ENCODE measurements at places on chromosomes 5 and 9. TPM values are rescaled to one million over a fixed set of nuclear protein-coding genes. Genes with fewer than 3 reads are reported as not detected.

- DNase-seq, result peak; percentile 92
- peaks cover 41% of the 10 kb centered on the region for H3K36me3 ChIP-seq
- H3K27ac ChIP-seq, result no peak overlapping the region
- H3K4me3 ChIP-seq, result no peak overlapping the region
- no peaks in the 10 kb centered on the region for H3K27me3 ChIP-seq
These were observed 5.1 kb downstream of the MGAT4B start for GRCh38 chr5:179801304-179802206.

DNA sequence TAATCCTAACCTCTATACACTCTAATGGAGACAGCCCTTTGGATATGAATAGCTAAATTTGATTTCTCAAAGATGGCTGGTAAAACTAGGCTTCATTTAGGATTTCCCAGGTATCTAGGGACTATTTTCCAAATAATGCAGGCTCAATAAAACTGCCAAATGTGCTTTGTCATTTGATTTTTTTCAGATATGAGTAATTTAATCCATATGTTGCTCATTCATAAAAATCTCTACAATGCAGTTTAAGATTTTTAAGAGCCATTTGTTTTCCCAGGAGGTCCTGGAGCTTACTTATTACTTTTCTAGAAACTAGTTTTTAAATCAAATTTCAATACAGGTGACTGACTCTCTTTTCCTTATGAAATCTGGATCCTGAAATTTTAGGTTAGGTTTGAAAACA is 349.3 kb upstream of the SLC24A2 start:
- H3K4me1 ChIP-seq, result no peaks in the 10 kb centered on the region
- no peak for DNase-seq
- H3K27me3 ChIP-seq, result no peaks in the 10 kb centered on the region
- no peak overlapping the region for H3K27ac ChIP-seq
- H3K4me3 ChIP-seq, result no peak overlapping the region

The CDX1 gene
- not detected for total RNA-seq

GRCh38 chr9:125745682-125746016 is 1.5 kb upstream of the PBX3 start:
- H3K27me3 ChIP-seq, result no peaks in the 10 kb centered on the region
- peak overlapping the region; percentile 71 for H3K4me3 ChIP-seq
- no peak for DNase-seq
- peaks cover 18% of the 10 kb centered on the region for H3K4me1 ChIP-seq
- no peak overlapping the region for H3K27ac ChIP-seq

The GFPT2 gene
- 9.1 TPM for total RNA-seq

The SHOC1 gene
- total RNA-seq, result not detected

DNA sequence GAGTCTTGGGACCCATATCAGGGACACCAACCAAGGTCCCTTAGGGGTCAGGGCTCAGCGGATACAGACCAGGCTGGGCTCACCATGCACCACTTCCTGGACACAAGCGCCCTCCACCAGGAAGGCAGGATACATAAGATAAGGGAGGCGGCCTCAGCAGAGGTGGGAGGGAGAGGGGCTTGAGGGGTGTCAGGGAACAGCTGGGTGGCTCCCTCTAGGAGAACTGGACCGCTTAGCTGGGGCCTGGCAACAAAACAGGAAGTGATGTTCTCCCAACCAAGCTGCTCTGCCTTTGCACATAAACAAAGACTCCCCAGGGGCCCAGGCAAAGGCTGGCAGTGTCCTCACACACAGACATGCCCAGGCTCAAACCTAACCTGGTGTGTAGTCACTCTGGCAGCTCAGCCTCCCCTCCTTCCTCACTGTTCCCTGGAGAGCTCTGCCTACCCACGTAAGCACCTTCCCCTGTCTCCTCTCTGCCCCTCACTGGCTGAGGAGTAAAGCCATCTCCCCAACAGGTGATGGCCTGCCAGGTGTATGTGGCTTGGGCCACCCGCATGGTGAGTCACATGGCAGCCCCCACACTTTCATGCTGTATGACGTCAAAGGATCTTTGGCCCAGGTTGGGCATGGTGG is 5.8 kb upstream of the BICD2 start:
- DNase-seq, result peak; percentile 5
- H3K27me3 ChIP-seq, result no peaks in the 10 kb centered on the region
- H3K4me3 ChIP-seq, result no peak overlapping the region
- H3K36me3 ChIP-seq, result no peaks in the 10 kb centered on the region
- no peak overlapping the region for H3K27ac ChIP-seq
- H3K4me1 ChIP-seq, result peaks cover 6% of the 10 kb centered on the region

DNA sequence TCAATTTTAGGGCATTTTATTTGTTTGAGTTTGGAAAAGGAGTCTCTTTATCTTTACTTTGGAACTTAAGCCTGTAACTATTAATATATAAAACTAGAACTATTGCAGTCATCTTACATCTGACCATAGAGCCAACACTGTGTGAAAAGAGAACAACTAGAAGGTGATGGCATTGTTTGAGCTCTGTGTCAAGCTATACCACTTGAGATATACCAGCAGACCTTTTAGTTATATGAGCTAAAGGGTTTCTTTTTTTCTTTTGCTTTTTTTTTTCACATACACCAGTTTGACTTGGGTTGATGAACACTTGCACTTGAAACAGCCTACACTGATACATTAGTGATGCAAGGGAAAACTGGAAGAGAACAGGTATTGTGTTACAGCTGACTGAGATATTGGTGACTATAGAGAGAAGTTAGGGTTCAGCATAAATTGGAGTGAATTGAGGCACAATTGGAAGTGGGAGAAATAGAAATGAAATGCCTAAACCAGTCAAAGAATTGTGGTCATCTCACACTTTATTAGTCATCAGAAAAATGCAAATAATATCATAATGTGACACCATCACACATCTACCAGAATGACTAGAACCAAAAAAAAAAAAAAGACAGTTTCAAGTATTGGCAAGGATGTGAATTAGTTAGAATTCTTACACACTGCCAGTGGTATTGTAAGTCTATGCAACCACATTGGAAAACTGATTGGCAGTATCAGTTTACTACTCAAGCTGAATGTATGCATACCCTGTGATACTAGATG is 60.9 kb downstream of the ADRB2 start:
- DNase-seq, result no peak
- no peak overlapping the region for H3K4me3 ChIP-seq
- no peaks in the 10 kb centered on the region for H3K27me3 ChIP-seq

- no peaks in the 10 kb centered on the region for H3K36me3 ChIP-seq
- H3K4me3 ChIP-seq, result no peak overlapping the region
- H3K27ac ChIP-seq, result no peak overlapping the region
- no peak for DNase-seq
These were observed 418.5 kb upstream of the MEF2C start for GRCh38 chr5:89301321-89302025.

GRCh38 chr5:169670769-169671525 is 33.9 kb downstream of the DOCK2 start:
- H3K4me3 ChIP-seq, result no peak overlapping the region
- no peaks in the 10 kb centered on the region for H3K27me3 ChIP-seq
- DNase-seq, result no peak
- no peak overlapping the region for H3K27ac ChIP-seq
- no peaks in the 10 kb centered on the region for H3K36me3 ChIP-seq

- H3K27me3 ChIP-seq, result no peaks in the 10 kb centered on the region
- no peak for DNase-seq
- H3K36me3 ChIP-seq, result no peaks in the 10 kb centered on the region
- H3K27ac ChIP-seq, result no peak overlapping the region
- no peak overlapping the region for H3K4me3 ChIP-seq
These were observed 99.5 kb downstream of the GCNT1 start for GRCh38 chr9:76558465-76558864.

- H3K4me3 ChIP-seq, result no peak overlapping the region
- no peaks in the 10 kb centered on the region for H3K27me3 ChIP-seq
- no peaks in the 10 kb centered on the region for H3K36me3 ChIP-seq
- H3K4me1 ChIP-seq, result peaks cover 20% of the 10 kb centered on the region
- DNase-seq, result no peak
These were observed 4.0 kb downstream of the SNX30 start for GRCh38 chr9:112754578-112754977.

GRCh38 chr5:179244044-179244443 is 101.2 kb downstream of the ADAMTS2 start:
- no peak overlapping the region for H3K27ac ChIP-seq
- no peak overlapping the region for H3K4me3 ChIP-seq
- H3K4me1 ChIP-seq, result no peaks in the 10 kb centered on the region
- no peak for DNase-seq

- no peak for DNase-seq
- H3K27ac ChIP-seq, result no peak overlapping the region
- H3K27me3 ChIP-seq, result no peaks in the 10 kb centered on the region
- no peaks in the 10 kb centered on the region for H3K4me1 ChIP-seq
- no peaks in the 10 kb centered on the region for H3K36me3 ChIP-seq
These were observed 18.7 kb downstream of the HSD17B4 start for GRCh38 chr5:119470851-119471451.

GRCh38 chr5:72531496-72532190 is 24.4 kb upstream of the ZNF366 start:
- peak; percentile 72 for DNase-seq
- H3K27ac ChIP-seq, result peak overlapping the region; percentile 87
- no peaks in the 10 kb centered on the region for H3K36me3 ChIP-seq
- H3K4me1 ChIP-seq, result peaks cover 28% of the 10 kb centered on the region
- no peaks in the 10 kb centered on the region for H3K27me3 ChIP-seq

- peak overlapping the region; percentile 99 for H3K27ac ChIP-seq
- no peaks in the 10 kb centered on the region for H3K27me3 ChIP-seq
- peak overlapping the region; percentile 33 for H3K4me3 ChIP-seq
- no peaks in the 10 kb centered on the region for H3K36me3 ChIP-seq
- peak; percentile 59 for DNase-seq
These were observed 29.3 kb downstream of the PCDH1 start for GRCh38 chr5:141848744-141849414.

DNA sequence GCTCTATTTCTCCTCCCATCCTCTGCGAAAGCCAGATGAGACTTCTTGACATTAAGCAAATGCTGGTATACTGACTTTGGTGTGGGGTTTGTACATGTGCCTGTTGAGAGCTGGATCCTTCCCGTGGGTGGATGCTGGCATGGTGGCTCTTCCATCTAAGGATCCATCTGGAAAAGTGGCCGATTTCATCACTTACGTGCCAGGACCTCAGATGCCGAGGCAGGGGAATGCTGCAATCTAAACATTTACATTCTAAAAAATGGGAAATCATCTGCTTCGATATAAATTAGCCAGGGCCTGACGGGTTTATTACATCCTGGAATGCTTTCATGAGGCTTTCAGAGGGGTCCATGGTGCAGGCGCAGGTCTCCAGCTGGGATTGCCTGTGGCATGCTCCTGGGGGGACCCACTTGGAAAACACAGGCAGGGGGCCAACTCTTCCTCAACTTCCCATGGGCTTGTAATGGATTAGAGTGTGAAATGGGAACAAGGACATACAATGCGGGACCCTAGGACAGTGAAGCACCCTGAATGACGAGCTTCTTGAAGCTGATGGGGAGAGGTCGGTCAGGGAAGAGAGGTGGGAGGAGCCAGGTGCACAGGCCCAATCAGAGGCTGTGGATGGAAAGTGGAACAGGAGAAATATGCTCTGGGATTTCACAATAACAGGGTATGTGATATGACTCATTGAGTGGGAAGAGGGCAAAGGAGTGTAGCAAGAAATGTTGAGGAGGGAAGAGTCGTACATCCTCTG is 105.5 kb upstream of the PITX1 start:
- no peak for DNase-seq
- H3K4me3 ChIP-seq, result no peak overlapping the region
- H3K27ac ChIP-seq, result no peak overlapping the region
- no peaks in the 10 kb centered on the region for H3K27me3 ChIP-seq
- H3K36me3 ChIP-seq, result no peaks in the 10 kb centered on the region

DNA sequence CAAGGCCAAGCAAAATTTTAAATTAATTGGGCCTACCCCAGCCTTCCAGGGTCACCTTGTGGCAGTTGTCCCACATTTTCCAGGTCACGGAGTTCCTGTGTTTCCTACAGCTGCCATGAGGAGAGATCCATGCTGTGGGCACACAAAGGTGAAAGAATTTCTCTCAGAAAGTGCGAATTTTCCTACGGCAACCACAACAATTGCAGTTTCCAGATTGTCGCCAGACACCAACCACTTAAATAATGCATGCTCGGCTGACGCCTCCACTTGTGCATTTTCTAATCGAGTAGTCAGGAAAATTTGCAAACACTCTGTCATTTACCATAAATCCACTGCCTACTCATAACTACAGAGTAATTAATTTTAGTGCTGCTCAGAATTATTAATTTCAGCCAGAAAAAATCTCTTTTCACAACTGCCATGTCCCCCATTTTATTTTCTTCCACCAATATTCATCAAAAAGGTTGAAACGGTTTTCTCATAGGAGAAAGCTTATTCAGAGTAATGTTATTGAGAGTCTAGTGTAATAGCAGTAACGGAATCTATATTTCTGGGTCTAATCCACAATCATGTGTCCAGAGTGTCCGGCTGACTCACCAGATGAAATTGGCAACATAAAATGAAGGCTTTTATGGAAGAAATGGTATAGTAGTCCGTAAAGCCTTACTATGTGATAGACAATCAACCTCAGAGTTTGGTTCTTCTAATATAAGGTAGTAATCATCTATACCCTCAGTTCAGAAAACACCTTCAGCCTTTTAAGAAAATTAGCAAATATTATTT is 389.8 kb downstream of the NR2F1-AS1 start:
- H3K36me3 ChIP-seq, result no peaks in the 10 kb centered on the region
- no peak overlapping the region for H3K27ac ChIP-seq
- no peaks in the 10 kb centered on the region for H3K4me1 ChIP-seq
- DNase-seq, result no peak
- no peaks in the 10 kb centered on the region for H3K27me3 ChIP-seq

DNA sequence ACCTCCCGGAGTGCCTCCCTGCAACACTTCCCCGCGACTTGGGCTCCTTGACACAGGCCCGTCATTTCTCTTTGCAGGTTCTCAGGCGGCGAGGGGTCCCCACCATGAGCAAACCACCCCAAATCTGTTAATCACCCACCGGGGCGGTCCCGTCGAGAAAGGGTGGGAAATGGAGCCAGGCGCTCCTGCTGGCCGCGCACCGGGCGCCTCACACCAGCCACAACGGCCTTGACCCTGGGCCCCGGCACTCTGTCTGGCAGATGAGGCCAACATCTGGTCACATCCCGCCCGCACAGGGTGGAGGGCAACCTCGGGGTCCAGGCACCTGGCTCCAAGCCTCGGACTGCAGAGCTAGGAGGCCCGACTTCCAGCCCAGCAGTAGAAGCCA is 776 bp upstream of the TERT start:
- H3K4me3 ChIP-seq, result no peak overlapping the region
- no peak for DNase-seq
- H3K27ac ChIP-seq, result no peak overlapping the region
- peaks cover 8% of the 10 kb centered on the region for H3K4me1 ChIP-seq

The TCF7 gene
- total RNA-seq, result 9.8 TPM

The CDO1 gene
- total RNA-seq, result 19.5 TPM

- H3K27ac ChIP-seq, result peak overlapping the region; percentile 52
- H3K36me3 ChIP-seq, result no peaks in the 10 kb centered on the region
- H3K4me3 ChIP-seq, result no peak overlapping the region
- H3K4me1 ChIP-seq, result peaks cover 53% of the 10 kb centered on the region
These were observed 60.3 kb downstream of the GCNT1 start for GRCh38 chr9:76519075-76519835.

All from thyroid gland (tissue), 4 donors.